Stomach (tissue), 19 donors: ENCODE measurements at places on chromosomes 5 and 9. TPM values are rescaled to one million over a fixed set of nuclear protein-coding genes. Genes with fewer than 3 reads are reported as not detected.

ENHO gene
- 5.0 TPM for total RNA-seq

OLFM1 gene
- total RNA-seq: not detected

ADAMTS19 gene
- not detected for total RNA-seq

GRCh38 chr5:87686975-87687374 is 274.2 kb upstream of the CCNH start:
- no peak for DNase-seq

FCHO2 gene
- 18.1 TPM for total RNA-seq

- no peak for DNase-seq
These were observed 206.9 kb downstream of the PTTG1 start for GRCh38 chr5:160628619-160628968.

F2RL1 gene
- 6.7 TPM for total RNA-seq

- no peak for DNase-seq
These were observed 211.5 kb upstream of the TARS1 start for GRCh38 chr5:33229216-33229615.

GRCh38 chr5:67045816-67046740 is 150.5 kb downstream of the CD180 start:
- DNase-seq: no peak

TLE1 gene
- total RNA-seq: 136 TPM

DNA sequence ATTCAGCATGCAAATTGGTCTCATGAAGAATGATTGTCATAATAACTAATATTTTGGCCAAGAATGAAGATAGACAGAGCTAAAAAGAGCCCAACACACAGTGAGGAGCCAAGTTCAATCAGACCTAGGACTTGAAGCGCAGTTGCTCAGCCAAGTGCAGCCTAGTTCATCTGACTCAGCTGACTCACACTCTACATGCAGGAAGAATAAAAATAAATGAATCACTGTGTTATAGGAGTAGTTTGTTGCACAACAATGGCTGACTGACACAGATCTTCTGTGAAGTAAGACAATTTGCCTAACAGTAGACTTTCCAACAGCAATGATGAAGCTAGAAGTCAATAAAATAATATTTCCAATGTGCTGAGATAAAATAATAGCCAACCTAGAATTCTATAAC is 261.5 kb downstream of the CEMIP2 start:
- no peak for DNase-seq

C5orf52 gene
- not detected for total RNA-seq

- no peak for DNase-seq
These were observed 86.5 kb upstream of the TLE4 start for GRCh38 chr9:79485258-79485657.

DNA sequence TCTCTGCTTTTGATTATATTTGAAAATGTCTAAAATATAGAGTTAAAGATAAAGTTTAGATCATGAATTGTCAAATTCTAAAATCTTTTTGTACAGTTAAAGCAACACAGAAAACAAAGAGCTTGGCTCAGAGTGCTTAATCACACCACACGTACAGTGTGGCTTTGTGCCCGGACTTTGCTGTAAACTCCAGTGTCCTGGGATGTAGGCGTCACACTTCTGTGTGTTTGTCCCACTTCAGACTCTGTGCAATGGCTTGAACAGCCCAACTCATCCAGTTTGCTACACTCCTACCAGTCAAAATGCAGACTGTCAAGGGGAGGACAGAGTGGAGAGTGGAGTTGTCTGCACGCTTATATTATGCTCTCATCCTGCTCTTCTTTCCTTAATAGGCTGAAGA is 45.3 kb downstream of the SMARCA2 start:
- no peak for DNase-seq

DNA sequence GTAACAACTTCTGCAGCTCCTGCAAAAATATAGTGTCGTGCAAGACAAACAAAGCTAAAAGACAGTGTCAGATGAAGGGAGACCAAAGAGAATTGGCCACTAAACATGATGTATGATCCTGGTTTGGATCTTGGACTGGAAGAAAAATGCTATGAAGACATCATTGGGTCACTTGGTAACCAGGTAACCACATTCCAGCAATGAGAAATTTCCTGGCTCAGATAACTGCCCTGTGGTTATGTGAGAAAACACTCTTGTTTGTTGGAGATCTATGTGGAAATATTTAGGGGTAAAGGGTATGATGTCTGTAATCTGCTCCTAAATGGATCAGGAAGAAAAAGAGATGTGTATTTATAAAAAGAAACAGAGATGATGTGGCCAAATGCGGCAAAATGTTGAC is 45.5 kb upstream of the ANKRD33B start:
- no peak for DNase-seq

- DNase-seq: no peak
These were observed 147.5 kb downstream of the SLIT3 start for GRCh38 chr5:169153405-169153804.

PRKAA1 gene
- total RNA-seq: 85.8 TPM

DNA sequence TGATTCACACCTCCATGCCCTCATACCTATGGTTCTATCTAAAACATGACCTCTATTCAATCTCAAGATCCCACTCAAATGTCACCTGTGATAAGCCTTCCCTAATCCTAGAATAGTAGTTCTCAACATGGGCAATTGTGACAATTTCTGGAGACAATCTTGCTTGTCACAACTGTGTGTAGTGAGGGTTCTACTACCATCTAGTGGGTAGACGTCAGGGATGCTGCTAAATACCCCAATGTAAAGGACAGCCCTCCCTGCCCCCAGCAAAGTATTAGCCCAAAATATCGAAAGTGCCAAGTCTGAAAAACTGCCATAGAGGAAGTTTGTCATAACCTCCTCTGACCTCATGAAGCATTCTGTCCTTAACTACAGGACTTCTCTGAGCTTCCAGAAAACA is 32.0 kb downstream of the TBCA start:
- DNase-seq: no peak

DNA sequence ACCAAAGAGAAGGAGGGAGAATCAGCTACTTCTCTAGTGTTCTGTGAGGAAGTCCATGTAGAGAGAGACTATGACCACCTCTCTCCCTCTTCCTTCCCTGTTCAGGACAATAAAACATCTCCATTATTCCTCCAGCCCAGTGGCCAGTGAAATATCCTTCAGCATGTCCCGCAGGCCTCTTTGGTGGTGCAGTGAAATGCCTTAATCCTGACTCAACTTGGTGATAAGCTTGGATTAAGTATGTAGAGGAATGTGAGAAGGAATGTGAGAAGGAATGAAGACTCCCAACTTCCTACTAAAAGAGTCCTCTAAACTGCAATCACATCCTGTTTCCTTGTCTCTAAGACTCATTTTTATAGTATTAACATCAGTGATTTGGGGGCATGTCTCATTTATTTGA is 167.3 kb downstream of the TRPM3 start:
- DNase-seq: peak; percentile 3

GRCh38 chr5:5658889-5659465 is 236.5 kb downstream of the ICE1 start:
- DNase-seq: no peak

- peak; percentile 19 for DNase-seq
These were observed 56.7 kb downstream of the MAPKAP1 start for GRCh38 chr9:125650271-125650737.

GRCh38 chr5:97131139-97131710 is 11.2 kb downstream of the LIX1 start:
- DNase-seq: no peak

GRCh38 chr5:62421414-62421813 is 8.9 kb downstream of the IPO11 start:
- DNase-seq: no peak

DNA sequence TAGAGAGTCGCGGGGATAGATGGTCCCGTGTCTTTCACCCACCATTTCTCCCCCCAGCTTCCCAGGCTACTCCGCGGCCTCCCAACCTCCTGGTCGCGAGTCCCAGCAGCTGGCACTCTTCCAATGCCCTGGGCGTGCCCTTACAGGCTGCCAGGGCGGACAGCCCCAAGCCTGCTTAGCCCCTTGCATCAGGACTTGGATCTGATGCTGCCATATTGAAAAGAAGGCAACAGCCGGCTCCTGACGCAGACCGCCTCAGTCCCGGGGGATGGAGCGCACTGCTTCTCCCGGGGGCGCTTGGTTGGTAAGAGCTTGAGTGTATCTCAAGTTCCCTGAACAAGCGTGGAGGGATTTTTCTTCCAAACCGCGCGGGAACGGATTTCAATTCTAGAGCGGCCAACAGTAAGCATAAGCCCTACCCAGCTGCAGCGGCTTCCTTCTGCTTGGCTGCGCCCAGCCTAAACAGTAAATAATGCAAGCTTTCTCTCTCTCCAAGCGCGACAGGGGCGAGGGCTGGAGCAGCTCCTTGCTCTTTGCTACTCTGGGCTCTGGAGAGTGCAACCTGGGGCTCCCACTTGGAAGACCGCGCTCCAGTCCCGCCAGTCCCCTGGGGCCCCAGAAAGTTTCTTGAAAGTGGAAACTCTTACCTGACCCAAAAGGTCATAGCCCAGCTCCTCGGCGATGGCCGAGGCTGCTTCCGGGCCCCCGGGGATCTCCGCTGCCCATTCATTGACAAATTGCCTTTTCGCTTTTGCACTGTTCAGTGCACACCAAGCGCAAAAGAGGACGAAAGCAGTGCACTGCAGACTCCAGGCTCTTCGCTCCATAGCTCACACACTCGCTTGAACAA is 607 bp downstream of the PCSK1 start:
- DNase-seq: no peak

DNA sequence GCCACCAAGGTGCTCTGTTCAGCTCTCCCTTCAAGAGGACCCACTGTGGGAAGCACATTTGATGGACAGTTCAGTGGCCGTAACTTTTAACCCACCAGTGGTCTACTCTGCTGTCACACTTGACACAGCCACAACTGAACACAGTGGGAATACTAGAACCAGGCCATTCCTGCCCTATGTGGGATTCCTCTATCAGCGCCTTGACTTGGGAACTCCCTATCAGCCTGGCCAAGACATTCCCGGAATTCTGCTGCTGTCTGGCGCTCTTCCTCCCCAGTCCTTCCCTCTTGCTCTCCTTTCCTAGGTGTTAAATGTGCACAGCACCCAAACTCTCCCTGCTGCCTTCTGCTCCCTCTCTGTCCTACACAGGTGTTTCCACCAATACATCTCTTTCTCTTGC is 23.1 kb upstream of the SH3PXD2B start:
- DNase-seq: peak; percentile 40

GRCh38 chr5:32848120-32848519 is 137.0 kb downstream of the NPR3 start:
- no peak for DNase-seq

- no peak for DNase-seq
These were observed 13.1 kb downstream of the ZNF608 start for GRCh38 chr5:124733329-124733650.

IFNA21 gene
- total RNA-seq: not detected

DNA sequence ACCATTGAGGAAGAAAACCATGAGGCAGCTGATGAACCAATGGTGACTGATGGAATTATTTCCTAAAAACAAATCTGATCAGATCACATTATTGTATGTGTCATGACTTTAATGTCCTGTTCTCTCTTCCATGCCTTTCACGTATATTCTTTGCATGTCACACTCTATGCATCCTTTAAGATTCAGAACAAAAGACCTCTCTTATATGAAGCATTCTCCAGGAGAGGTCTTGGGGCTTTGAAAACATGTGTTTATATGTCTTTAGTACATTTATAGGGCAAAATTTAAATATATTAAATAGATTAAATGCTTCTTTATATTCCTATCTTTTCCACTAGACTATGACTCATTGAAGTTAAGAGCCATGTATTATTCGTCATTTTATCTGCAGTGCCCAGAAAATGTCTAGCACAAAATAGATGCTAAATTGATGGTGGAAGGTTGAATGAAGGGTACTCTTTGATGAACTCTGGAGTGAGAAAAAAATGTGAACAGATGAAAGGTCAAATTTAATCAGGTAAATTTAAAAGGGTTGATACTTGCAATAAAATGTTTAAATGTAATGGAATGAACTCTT is 196.3 kb downstream of the PSAT1 start:
- no peak for DNase-seq

MED22 gene
- 27.1 TPM for total RNA-seq
